IPS-NIHi11 (cell line): ENCODE measurements at places on chromosomes 3 and 15.
A peak's percentile ranks its signal among the peaks of the same experiment; 100 is the strongest.

- peak; percentile 46 for DNase-seq
These were observed 39.7 kb upstream of the PYGO1 start for GRCh38 chr15:55627730-55628368.

- DNase-seq = no peak
These were observed 61.7 kb downstream of the KLF15 start for GRCh38 chr3:126295407-126295939.

DNA sequence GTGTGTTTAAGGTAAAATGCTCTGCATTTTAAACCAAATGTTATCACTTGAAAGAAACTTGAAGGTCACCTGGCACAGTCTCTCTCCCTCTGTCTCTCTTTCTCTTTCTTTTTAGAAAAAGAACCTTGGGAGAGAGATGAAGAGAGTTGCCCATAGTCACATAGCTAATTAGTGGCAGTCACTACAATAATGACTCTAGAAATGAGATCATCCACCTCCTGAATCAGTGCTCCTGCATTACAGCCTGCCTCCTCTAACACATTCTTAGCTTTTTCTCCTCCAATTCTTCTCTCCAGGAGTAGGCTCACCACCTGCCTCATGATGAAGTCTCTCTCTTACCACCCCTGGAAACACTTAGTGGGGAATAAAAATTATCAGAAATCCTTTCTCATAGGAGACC, 2.5 kb downstream of the MYH15 start:
- DNase-seq = no peak

DNA sequence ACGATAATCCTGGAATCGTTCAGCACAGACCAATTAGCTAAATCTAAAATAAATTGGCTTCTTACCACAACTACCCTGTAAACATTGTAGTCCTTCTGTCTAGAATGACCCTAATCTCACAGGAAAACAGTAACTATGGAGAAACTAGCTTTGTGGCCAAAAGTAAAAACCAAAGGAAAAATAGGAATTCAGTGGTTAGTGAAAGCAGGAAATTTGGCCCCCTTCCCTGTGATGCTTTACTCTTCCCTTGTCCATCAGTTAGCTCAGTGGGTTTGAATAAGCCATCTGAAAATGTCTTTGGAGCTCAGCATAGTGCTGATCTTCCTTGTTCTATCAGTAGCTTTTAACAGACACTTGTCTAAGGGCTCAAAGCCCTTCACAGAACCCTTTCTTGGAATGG, 1.6 kb downstream of the NMD3 start:
- DNase-seq = no peak

GRCh38 chr15:57373251-57373881, 2.9 kb upstream of the CGNL1 start:
- no peak for DNase-seq
